Stimulated activated CD4-positive, alpha-beta T cell treated with anti-CD3 and anti-CD28 coated beads, Interleukin-4, amount 100 ng/mL, for 4 hours (primary cell): ENCODE measurements at places on chromosomes 6 and 20.

DNA sequence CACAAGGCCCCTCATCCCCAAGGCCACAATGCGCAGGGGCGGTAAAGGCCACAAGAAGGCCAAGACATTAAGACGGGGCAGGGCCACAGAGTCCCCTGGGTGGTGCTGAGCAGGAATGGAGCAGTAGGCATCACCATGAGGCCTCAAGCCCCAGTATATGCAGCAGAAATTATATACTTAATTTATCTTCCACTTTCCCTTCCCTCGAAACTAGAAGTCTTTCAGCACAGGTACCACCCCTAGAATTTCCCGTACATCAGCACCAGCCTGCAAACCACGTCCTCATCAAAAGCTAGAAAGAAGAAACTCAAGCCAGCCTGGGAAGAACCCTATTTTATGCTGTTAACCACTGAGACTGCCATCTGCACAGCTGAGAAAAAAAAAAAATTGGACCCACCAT is 89.4 kb downstream of the PLG start:
- no peak for DNase-seq

GRCh38 chr6:126176282-126176681 is 163.6 kb upstream of the CENPW start:
- DNase-seq: no peak

- DNase-seq: no peak
Measured at GRCh38 chr20:57409316-57409671, 18.1 kb downstream of the RBM38 start.

DNA sequence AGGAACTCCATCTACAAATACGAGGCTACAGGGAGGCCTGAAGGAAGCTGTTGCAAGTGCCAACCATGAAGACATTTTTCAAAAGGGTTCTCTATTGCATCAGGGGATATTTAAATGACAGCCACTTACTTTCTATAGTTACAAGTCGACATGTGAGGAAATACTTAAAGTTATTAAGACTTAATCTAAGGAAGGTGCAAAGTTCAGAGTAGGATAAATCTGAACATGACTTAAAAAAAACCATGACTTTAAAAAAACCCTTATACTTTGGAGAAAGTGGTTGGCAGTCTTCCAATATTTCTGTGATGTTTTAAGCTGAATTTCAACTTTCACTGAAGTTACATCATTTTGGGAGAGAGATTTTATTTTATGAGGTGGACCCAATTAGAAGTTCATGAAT is 56.3 kb upstream of the EMILIN3 start:
- no peak for DNase-seq

DNA sequence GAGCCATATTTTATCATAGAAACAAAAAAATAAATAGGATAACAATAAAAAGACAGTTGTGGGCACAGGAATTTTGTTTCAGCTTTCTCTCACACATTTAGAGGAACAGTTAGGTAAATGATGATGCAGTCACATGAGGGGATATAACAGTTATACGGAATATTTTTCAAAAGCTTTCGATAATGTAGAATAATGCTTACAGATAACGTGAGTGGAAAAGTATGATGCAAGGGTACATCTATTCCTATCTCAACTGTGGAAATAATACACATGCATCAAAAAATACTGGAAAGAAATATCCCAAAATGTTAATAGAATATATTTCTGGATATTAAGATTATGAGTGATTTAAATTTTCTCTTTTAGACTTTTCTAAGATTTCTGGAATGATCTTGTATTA is 114.0 kb downstream of the AFG1L start:
- DNase-seq: no peak

GRCh38 chr6:56756791-56757587 is 114.3 kb upstream of the DST start:
- DNase-seq: no peak

DNA sequence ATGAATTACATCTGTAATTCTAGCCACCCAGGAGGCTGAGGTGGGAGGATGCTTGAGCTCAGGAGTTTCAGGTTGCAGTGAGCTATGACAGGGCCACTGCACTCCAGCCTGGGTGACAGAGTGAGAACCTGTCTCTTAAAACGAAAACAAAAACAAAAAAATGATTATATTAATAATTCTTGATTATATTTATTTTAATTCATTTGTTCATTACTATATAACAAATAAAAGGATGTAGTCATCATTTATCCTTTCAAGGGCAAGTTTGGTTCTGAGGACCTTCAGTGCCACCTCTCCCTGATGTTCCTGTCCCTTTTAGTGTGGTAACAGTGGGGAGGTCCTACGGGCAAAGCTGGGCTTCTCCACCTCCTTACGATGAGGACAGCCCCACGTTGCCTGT is 167.1 kb upstream of the SCGN start:
- no peak for DNase-seq

DNA sequence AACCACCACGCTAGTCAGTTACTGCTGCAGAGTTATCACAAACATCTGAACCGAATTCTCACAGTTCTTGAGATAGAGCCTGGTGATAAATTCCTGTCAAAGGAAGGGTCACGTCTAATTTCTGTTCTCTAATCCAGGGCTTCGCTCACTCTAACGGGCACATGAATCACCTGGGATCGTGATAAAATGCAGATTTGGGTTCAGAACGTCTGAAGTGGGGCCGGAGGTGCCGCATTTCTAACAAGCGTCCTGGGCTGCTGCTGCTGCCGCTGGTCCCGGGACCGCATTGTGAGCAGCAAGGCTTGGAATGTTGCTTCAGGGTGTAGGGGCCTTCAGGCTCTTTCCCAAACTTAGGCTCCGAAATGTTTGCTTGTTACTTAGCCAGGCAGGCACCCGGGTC is 264.1 kb downstream of the CDC5L start:
- DNase-seq: no peak

- DNase-seq: no peak
Measured at GRCh38 chr6:113997116-113997515, 26.2 kb upstream of the HDAC2 start.

DNA sequence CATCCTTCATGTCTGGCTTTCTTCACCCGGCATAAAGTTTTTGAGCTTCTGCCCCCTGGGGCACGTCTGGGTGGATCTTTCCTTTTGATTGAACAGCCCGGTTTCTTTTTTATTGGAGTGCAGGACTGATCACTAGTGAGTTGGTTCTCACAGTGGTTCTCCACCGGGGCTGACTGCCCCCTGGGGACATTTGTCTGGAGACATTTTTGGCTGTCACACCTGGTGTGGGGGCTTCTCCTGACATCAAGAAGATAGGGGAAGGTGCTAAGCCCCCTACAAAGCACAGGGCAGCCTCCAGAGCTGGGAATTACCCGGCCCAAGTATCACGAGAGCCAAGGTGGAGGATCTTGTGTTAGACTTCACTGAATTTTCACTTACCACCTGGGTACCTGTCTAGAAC is 25.7 kb upstream of the IRF4 start:
- DNase-seq: no peak

DNA sequence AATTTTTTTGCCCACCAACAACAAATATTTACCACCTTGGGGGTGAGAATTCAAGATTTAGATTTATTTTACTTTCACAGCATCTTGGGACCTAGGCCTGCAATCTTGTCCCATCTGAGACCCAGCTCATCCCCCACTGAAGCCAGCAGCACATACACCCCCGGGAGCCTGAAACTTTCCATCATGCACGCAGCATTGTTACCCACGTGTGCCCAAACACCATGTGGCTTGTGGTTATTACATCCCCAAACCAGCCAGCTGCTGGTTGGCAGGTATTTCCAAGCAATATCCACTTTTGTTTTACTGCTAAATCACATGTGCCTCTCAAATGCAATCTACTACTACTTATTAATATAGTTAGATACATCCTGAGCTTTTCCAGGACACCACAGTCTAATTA is 149.3 kb upstream of the NT5E start:
- no peak for DNase-seq

DNA sequence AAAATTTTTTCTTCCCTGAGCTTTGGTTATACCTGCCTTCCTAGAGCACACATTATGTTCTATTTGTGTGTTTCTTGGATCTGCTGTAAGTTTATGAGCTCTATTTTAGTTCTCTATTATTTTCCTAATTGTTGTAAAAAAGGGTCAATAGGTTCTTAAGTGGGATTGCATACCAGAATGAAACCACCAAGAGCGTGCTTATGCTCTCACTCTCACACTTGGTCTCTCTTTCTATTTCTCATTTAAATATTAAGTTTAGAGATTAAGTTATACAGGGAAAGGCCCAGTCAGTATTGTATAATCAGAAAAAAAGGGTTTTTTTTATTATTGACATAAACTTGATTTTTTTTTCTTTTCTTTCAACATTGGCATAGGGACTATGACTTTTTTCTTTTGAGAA is 96.8 kb downstream of the RIMS1 start:
- no peak for DNase-seq

- no peak for DNase-seq
Measured at GRCh38 chr20:8849990-8850389, 218.9 kb upstream of the PLCB4 start.

GRCh38 chr20:48731536-48731935 is 96.3 kb downstream of the PREX1 start:
- no peak for DNase-seq

GRCh38 chr6:148451690-148452089 is 109.1 kb downstream of the SASH1 start:
- DNase-seq: no peak

DNA sequence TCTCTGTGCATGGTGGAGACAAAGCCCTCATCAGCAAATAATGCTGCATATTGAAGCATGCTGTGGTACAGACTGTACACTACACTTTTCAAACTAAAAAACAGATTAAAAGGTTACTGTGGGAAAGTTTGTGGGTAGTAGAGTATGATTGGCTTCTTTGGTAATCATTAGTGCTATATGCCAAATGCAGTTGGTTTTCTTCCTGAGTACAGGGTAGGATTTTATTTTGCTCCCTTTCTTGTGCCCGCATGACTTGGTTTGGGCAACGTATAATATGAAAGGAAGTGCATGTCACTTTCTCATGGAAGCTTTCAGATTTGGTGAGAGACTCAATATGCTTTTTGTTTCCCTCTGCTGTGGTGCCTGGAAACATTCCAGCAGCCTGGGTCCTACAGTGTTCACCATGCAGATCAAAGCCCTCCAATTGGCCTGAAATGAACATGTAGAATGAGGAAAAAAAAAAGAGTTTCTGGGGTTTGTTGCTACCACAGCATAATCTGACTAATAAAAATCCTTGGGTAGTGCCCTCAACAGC is 270.7 kb upstream of the ADGRB3 start:
- DNase-seq: no peak

DNA sequence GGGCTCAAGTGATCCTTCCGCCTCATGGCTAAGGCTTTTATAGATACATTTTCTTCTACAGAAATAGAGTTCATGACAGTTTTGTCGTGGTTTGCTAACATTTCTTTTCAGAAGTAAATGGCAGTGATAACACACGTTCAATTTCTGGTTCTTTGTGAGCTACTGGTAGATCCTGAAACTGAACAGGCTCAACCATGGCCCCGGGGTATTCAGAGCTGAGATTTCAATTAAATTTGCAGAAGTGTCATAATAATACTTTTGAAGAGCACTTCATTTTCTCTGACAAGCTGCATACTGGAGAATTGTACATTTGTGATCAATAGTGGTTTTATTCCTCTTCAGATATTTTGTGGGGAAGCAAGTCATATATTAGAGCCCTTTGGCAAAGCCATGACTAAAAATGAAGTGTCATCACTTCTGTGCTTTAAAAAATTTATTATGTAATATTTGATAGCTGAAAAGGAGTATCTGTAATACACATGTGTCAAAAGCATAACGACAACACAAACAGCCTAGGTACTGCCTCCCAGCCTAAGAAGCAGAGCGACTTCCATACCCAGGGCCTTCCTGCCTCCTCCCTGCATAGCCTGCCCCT is 84.3 kb upstream of the SCP2D1 start:
- DNase-seq: no peak

- DNase-seq: no peak
Measured at GRCh38 chr20:9119776-9120175, 50.9 kb downstream of the PLCB4 start.

GRCh38 chr6:137218917-137219663 is at the start of gene IFNGR1:
Gene IFNGR1 (minus strand): TSS chr6:137219385. CDS start chr6:137219327, 58 bp downstream.
- peak; percentile 94 for DNase-seq

DNA sequence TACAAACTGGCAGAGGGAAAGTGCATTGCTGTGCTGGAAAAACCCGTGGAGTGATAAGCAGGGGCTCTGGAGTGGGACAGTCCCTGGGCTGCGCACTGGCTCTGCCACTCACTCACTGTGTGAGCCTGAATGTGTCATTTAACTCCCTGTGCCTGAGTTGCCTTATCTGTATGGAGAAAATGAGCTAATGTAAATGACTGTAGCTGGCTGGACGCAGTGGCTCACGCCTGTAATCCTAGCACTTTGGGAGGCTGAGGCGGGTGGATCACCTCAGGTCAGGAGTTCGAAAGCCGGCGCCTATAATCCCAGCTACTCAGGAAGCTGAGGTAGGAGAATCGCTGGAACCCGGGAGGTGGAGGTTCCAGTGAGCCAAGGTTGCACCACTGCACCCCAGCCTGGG is 18.4 kb upstream of the RPN2 start:
- no peak for DNase-seq

GRCh38 chr6:63643862-63644261 is 8.3 kb downstream of the PHF3 start:
- no peak for DNase-seq

- no peak for DNase-seq
Measured at GRCh38 chr20:8562356-8562755, 430.3 kb downstream of the PLCB1 start.

DNA sequence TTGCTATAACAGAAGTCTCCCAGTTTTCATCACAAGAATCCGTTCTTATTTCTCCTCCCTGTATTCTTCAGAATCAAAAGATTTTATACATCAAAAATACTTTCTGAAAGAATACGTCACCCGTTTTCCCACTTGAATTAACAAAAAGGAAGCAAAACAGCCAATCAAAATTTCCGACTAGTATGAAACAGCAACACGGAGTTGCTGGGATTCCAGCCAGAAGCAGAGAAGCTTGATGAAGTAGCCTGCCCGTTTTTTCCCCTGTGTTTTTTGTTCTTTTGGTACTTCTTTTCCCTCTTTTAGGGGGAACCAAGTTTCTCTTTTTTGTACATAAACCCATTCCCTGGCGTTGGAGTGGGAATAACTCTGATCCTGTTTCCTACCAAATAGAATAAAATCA is 14.6 kb downstream of the TXLNB start:
- DNase-seq: no peak

- DNase-seq: no peak
Measured at GRCh38 chr6:154615483-154616025, 105.1 kb upstream of the CNKSR3 start.

- no peak for DNase-seq
Measured at GRCh38 chr6:33439956-33440648, 14.3 kb upstream of the ZBTB9 start.

GRCh38 chr20:19867074-19867473 is 109.0 kb downstream of the RIN2 start:
- no peak for DNase-seq

DNA sequence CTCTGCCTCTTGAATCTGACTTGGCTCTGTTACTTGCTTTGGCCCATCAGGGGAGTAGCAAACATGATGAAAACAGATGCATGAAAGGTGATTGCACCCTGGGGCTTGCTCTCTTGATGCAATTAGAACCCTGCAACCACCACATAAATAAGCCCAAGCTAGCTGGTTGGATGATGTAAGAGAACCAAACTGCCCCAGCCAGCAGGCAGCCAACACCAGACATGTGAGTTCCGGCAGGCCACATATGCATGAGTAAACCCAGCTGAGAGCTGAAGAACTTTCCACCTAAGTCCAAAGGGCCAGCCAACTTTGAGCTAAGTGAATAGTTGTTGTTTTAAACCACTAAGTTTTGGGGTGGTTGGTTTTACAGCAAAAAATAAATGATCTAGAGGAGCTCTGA is 268.4 kb downstream of the FARS2 start:
- no peak for DNase-seq

GRCh38 chr6:16519265-16520242 is 241.7 kb downstream of the ATXN1 start:
- DNase-seq: no peak

- no peak for DNase-seq
Measured at GRCh38 chr6:11434565-11435326, 102.8 kb upstream of the TMEM170B start.
